Activated CD8-positive, alpha-beta memory T cell treated with anti-CD3 and anti-CD28 coated beads, Interleukin-2, amount 50 U/mL, for 4 hours (primary cell): ENCODE measurements at places on chromosomes 1 and 21.

DNA sequence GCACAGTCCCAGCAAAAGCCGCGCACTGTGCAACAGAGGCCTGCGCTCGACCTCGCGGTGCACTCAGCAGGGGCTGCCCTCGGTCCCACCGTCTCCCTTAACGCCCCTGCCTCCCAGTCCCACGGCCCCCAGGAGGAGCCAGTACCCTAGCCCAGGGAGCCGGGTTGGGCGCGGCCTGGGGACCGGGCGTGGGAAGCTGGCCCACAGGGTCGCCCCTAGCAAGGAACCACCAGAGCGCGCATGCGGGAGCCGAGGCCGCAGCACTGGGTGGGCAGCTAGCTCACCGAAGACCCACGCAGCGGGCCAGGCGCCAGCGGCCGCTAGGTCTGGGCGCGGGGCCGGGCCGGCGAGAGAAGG, 21.6 kb upstream of the ZNF678 start:
- no peak for DNase-seq

- DNase-seq, result no peak
These were observed 14.4 kb downstream of the FAAH start for GRCh38 chr1:46408356-46409062.

- no peak for DNase-seq
These were observed 16.5 kb downstream of the SLC2A7 start for GRCh38 chr1:9009438-9010370.

DNA sequence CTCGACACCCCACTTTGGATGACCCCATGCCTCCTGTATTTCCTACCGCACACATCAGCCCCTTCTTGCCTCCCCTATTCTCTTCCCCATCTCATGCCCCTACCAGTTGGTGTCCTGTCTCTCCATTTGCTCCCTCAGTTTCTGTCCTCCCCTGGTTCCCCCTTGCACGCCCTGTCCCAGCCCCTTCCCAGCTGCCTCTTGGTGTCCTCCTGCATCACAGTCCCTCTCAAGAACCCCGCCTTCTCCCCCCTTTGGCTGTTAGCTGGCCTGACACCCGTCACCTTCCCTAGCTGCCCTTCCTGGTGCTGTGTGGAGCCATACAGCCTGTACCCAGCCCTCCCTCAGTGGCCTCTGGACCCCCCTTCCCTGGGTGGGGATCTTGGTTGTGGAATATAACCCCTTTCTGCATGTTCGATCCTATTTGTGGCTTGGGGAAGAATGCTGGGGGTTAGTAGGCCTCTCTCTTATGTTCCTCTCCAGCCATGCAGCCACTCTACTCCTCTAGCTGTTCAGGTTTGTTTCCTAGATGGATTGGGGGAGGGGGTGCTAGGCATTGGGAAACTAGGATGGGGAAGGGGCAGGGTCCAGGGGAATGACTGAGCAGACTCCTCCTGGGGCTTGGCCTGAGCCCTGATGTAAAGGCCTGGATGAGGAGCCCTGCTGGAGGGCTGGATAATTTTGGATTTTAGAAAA, 41.4 kb upstream of the NFASC start:
- DNase-seq, result no peak

GRCh38 chr1:220371324-220371723, 99.1 kb upstream of the RAB3GAP2 start:
- DNase-seq, result no peak

DNA sequence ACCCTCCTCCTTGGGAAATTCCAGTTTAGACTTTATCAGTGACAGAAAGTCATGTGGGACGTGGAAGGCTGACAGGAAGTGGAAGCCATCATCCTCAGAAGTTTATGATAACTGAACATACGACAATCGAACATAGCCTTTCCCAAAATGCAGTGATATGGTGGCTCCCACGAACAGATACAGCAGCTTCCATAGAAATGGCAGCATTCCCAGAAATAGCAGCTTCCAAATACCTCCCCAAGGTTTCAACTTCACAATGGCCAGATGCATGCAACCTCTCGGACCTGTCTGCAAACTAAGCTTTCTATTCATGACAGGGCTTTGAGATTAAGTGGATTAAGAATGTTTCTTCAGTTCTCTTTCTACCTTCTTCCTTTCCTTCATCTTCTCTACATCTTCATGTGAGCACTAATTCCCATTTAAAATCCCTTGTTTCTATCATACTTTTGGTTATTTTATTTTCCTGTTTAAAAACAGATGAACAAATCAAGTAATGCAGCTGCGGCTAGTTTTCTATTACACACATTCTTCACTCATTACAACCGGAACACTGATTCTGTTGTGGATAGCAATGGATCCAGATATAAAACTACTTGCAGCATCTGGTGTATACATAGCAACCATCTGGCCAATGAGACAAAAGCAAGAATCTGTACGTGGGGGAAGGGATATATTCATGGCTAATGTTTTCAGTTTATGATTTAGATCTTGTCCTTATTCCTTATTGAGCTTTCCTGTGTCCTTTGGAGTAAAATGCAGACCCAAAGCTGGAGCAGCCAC, 304.8 kb downstream of the BRINP3 start:
- no peak for DNase-seq

DNA sequence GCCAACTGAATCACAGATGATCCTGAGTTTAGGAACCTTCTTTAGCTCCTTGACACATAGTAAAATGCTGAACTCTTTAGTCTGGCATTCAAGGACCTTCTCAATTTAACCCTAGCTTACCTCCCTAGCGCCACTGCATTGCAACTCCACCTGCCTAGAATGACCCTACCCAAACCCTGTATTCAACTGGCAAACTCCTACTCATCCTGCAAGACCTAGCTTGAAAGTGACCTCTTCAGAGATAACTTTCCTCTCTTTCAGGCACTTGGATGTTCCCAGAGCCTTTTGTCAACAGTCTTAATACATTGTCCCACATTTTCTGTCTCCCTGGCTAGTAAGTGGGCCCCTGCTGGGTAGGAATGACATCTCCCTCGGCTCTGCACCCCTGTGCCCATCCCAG, 19.7 kb downstream of the TRIM62 start:
- DNase-seq, result no peak

DNA sequence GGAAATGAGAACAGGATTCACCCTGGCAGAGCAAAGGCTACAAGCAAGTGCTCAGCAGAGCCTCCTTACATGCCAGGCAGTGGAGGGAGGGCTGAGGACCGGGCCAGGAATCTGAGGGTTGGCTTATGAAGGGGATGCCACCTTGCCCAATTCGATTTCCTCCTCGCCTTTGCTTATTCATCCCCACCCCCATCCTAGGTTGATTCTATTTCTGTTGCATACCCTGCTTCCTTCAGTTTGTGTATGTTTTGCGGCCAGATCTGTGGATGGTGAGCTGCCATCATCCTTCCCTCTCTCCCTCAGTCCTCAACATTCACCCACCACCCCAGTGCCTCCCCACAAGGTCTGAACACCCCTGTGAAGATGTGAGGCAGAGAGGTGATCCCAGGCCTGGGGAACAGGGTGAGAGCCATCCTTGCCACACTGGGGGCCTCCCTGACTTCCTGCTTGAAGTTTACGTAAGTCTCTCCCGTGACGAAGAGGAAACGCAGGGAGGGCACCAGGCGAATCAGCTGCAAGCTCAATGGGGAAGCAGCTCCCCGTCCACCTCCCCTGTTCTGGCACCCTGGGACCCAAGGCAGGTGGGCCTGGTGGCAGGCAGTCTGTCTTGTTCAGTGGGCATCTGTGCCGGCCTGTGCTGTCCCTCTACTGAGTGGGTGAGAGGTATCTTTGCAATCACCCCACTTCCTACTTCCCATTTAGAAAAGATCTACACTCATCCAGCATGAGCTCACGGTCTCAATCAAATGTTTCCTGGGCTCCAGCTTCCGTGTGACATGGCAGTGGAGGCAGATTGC, 50.6 kb upstream of the CNTN2 start:
- no peak for DNase-seq

GRCh38 chr1:2637442-2638145, 4.8 kb upstream of the MMEL1 start:
- DNase-seq, result no peak

- DNase-seq, result no peak
These were observed 39.9 kb upstream of the TENT5C start for GRCh38 chr1:117565745-117566455.

- DNase-seq, result no peak
These were observed 56.9 kb downstream of the SLC45A1 start for GRCh38 chr1:8374812-8375211.

DNA sequence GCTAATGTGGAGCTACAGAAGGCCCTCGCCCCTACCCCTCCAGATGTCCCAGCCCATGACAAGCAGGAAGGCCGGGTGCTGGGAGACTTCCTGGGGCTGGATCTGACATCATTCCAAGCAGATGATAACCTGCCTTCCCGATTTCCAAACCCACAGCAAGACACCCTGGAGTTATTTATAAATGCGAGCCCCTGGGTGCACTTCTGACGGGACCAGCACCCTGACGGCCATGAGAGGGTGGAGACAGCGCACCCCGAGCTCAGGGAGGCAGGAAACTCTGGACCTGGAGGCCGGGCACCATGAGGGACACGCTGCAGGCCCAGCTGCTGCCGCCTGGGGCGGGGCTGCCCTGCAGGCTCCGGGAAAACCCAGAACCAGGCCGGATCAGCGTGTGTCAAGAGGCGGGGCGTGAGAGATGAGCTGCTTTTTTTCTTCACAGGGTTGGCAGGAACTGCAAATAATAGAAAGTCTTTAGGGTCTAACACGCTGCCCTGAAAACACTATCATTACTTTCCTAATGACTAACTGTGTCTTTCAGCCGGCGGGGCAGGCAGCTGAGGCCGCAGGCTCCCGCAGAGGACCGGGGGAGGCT, 2.5 kb upstream of the PCBP3 start:
- peak; percentile 13 for DNase-seq

DNA sequence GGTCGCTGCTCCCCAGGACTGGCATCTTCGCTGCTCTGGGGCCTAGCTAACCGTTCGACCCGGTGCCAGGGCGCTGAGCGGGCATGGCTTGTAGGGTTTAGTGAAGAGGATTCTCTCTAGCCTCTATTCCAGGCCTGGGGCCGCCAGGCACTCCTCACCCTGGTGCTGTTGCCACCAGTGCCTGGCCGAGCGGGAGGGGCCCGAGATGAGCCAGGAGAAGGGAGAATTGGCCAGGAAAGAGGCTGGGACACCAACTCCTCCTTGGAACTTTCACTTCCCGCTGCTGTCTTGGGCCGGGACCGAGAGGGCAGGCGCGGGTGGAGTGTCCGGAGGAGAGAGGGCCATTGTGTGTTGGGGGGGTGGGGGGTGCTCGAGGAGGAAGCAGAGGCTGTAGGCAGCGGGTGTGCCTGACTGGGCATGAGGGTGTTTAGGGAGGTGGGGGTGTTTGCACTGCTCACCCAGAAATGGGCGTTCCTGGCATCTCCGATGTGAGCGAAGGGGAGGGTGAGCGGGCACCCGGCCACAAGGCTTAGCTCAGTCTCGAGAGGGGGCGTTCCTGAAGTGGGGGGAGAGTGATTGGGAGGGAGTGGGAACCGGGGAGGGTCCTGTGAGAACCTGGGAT, 772 bp downstream of the ADAM15 start:
- peak; percentile 55 for DNase-seq

DNA sequence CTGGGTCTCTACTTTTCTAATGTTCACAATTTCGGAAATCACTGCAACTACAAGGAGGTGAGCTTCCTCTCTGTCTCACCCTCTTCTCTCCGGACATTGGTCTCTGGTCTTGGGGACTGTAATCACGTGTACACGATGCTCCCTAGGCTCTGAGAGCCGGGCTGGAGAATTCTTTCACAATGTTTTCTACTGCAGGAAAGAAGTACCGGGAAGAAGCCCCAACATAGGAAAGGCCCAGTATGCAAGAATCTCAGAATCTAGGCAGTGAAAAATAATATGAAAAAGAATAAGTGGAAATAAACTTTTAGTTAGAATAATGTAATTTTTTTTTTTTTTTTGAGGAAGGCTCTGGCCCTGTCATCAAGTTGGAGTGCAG, 13.5 kb upstream of the HJV start:
- DNase-seq, result no peak

DNA sequence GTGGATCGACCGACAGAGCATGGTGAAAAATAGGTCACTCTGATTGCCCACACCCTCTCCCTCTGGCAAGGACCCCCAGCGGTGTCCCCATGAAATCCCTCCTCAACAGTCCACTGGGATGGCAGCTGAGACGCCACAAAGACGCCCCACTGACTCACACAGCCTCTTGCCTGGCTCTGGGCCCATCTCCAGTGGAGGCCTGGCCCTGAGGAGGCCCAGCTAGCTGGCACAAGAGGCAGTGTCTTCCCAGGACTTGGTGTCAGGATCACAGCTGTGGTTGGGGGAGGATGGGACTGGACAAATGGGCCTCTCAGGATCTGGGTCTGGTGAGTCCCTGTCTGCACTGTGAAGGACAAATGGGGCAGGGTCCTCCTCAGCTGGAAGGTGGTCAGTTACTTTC, 4.6 kb downstream of the ALX3 start:
- DNase-seq, result no peak

GRCh38 chr1:208081972-208082371, 162.2 kb downstream of the PLXNA2 start:
- no peak for DNase-seq

GRCh38 chr1:66642992-66643391, 109.0 kb downstream of the SGIP1 start:
- no peak for DNase-seq

- DNase-seq, result no peak
These were observed 70.8 kb upstream of the LBR start for GRCh38 chr1:225498549-225499136.

DNA sequence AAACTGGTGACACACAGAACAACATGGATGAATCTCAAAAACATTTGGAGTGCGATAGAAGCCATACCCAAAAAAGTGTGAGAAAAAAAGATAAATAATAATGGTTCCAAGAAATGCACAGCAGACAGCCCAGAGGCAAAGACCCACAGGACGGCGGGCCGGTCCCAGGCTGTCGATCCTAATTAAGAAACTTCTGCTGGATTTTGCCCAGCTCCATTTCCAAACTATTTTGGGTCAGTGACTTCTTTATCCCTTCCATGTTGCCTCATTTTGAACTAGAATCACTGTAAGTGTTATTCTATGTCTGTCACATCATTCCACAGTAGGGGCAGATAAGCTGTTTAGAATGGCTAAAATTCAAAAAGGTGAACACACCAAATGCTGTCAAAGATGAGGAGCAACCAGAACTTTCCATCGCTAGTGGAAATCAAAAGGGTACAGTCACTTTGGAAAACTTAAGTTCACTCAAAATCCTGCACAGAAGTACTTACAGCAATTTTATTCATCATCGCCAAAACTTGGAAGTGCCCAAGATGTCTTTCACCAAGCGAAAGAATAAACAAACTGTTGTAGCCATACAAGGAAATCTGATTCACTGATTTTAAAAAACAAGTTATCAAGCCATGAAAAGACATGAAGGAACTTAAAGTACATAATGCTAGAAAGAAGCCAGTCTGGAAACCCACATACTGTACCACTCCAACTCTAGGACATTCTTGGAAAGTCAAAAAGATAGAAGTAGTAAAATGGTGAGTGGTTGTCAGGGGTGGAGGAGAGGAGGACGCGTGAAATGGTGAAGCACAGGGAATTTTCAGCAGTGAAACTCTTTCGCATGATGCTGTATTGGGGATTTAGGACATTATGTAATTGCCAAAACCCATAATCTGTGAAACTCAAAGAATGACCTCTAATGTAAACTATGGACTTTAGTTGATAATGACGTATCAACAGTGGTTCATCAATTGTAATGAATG, 7.5 kb downstream of the NBPF1 start:
- DNase-seq, result no peak

- peak; percentile 54 for DNase-seq
These were observed 16.6 kb upstream of the RNF19B start for GRCh38 chr1:32981003-32981901.
